ENCODE measurements at places on chromosomes 3 and 15.

DNA sequence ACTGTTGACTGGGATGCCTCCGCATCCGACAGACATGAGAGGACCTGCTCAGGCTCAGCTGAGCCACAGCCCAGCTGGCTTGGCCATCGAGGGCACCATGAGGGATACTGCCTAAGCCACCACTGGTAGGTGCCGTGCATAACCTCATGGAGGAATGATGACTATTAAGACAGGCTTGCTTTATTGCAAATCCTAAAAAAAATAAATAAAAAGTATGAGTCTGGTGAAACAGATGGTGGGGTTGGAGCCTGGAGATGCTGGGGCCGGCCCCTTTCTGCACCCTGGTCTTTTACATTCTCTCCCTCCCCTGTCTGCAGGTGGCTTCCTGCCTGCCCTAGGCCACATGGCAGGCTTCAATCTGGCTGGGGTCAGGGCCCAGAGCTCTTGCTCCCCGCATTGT, 24.0 kb upstream of the RAD18 start:
- DNase-seq: no peak

DNA sequence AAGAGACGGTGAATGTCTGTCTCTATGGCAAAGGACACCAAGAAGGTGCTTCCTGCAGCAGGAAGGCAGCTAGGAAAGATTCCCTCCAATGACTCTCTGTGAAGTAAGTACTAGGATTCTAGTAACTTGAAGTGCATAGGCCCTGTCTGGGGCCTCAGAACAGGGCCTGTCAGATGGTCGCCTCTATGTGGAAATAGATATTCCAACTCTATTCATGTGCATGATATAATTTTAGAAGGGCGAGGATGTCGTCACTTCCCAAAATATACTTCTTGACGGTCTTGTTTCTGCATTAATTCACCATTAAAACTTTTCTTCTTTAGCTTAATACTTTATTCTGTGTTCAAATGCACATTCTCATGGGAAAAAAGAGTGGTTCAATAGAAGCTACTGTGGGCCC, 167.0 kb downstream of the TLE3 start:
- DNase-seq: no peak

- DNase-seq: no peak
These were observed 50.0 kb upstream of the WNT5A start for GRCh38 chr3:55537129-55537528.

GRCh38 chr3:113981803-113982202, 34.0 kb downstream of the ZDHHC23 start:
- no peak for DNase-seq

DNA sequence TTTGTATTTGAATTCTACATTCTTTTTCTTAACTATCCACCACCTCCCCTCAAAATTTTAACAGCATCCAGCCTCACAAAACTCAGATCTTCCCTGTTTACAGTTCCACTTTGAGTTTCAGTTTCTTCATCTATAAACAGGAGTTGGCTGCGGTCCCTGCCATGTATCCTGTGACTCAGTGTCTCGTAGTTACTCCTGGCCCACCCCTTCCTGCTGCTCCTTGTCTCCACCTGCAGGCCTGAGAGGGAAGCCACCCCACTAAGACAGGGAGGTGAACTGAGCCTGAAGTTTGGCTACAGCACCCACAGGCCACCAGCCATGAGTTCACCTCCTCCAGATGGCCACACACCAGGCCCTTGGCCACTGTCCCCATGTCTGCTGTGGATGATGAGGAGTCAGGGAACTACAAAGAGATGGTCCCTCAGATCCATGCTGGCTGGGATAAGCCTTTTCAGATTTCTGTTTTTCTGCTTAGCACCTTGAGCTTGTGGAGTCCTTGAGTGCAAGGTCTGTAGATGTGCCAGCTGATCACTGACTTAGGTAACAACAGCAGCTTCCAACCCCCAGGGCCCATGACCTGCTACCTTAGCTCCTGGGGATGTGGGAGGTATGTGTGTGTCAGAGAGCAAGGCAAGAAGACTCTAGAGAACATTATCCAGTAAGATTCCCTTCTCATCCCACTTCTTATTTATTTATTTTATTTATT, 37.5 kb downstream of the CD86 start:
- peak; percentile 15 for DNase-seq

GRCh38 chr15:73870700-73871408, 2.5 kb upstream of the TBC1D21 start:
- DNase-seq: no peak

DNA sequence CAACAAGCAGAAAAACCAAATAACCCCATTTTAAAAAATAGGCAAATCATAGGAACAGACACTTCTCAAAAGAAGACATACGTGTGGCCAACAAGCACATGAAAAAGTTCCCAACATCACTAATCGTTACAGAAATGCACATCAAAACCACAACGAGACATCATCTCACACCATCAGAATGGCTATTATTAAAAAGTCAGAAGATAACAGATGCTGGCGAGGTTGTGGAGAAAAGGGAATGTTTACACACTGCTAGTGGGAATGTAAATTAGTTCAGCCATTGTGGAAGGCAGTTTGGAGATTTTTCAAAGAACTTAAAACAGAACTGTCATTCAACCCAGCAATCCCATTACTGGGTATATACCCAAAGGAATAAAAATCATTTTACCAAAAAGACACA, 60.7 kb downstream of the ABI3BP start:
- DNase-seq: no peak

DNA sequence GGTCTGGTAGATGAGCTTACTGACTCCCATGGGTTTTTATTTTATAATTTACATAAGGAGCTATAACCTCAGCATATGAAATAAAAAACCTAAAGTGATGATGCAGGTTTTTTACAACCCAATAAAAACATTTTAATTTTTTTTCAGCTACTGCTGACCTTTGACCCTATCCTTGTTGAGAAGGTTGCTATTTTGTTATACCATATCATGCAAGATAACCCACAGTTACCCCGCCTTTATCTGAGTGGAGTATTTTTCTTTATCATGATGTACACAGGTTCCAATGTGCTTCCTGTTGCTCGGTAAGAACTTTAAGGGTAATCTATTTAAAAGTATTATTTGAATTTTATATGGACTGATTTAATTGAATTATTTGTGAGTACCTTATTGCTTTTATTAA, 70.8 kb downstream of the DNAJC13 start:
- DNase-seq: no peak

All from HFFc6 (cell line).